Stimulated activated CD8-positive, alpha-beta memory T cell treated with anti-CD3 and anti-CD28 coated beads, Interleukin-15, amount 100 ng/mL, for 48 hours (primary cell): ENCODE measurements at places on chromosomes 4 and X.

DNA sequence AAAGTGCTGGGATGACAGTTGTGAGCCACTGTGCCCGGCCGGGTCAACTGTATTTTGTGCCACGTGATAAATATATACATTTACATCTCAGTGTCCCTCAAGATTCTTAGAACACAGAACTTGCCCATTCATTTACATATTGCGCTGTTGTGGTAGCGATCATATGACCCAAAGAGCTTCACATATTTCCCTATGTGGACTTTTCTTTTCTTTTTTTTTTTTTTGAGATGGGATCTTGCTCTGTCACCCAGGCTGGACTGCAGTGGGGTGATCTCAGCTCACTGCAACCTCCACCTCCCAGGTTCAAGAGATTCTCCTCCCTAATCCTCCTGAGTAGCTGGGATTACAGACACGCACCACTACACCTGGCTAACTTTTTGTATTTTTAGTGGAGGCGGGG, 180.7 kb downstream of the DHRSX start:
- DNase-seq: no peak

DNA sequence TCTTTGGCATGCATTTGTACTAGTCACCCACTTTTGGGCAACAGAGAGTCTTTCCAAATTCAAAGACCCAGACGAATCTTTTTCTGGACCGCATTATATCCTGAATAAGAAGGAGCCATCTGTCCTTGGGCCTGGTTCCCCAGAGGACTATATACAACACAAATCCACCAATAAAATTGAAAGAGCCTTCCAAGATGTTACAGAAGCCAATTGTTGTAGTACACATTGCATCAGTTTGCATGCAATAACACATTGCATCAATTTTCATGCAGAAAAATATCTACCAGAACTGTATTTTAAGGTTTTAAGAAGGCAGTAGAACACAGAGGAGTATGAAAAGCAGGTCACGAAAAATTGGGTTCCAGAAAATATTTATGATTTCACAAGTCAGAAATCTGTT, 203.2 kb downstream of the HTR2C start:
- DNase-seq: no peak

- no peak for DNase-seq
Measured at GRCh38 chr4:82623121-82623683, 61.4 kb upstream of the TMEM150C start.

DNA sequence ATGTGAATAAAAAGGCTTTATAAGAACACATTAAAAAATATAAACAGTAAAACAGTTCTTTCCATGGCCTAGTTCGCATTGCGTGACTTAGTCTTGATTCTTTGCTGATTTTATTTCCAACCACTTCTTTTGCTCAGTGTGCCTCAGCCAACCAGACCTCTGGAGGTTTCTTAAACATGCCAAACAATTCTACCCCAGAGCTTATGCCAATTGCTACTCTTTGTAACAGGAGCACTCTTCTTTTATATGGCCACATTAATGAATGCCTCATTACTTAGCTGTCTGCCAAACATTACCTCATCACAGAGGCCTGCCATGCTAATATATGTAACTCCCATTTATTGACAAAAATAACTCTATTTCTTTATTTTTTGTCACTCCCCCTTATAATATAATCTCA, 202.3 kb downstream of the NDST4 start:
- DNase-seq: no peak

DNA sequence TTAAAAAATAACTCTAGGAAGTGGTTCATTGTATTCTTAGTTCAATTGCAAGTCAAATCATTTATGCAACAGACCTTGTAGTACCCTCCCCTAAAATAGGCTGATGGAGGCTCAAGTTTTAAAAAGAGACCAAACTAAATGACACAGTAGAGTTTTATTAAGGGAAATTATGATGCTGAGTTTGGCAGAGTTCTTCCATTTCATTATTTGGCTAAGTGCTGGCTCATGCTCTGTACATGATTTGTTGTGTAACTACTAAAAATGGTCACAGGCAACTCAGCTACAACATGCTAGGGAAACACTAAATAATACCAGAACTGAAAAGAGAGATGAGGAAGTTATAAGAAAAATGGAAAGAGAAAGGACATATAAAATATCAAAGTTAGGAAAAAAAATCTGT, 96.1 kb upstream of the TFDP3 start:
- DNase-seq: no peak

DNA sequence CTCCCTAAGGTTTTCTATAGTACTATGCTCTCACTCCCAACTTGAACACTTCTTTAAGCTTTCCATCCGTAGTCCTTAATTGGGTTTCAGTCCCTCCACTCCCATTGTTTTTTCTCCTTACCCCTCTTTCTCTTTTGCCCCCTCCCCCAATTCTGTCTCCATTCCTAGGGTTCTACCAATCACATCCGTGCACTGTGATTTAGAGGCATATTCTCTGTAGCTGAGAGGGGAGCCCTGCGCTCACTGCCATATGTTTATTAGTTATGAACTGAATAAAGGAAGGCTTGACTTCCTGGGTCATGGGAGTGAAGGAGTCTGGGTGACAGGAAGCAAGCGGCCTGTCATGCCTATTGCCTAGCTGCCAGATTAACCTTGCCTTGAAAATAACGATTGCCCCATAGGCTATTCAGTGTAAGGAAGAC, 471 bp downstream of the MCTS1 start:
- DNase-seq: no peak

GRCh38 chrX:17580539-17581152, 156.6 kb upstream of the SCML1 start:
- no peak for DNase-seq

GRCh38 chrX:129145840-129146272, 377.4 kb downstream of the SMARCA1 start:
- DNase-seq: no peak

DNA sequence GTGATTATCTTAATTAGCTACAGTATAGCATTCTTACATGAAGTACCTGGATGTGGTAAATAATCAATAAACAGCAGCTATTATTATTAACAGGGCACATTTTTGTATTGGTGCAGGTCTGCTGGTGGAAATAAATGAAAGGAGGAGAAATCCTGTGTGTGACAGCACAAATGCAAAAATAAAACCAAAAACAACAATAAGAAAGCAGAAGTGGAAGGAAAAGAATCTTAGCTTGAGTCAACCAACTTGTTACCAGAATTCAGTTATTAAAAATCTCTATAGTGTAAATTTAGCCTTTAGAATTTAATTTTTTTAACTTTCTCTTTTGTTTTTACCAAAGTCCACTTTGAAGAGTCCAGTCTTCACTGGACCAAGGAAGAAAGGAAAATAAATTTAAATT, 63.1 kb upstream of the LSM6 start:
- no peak for DNase-seq

- DNase-seq: peak; percentile 47
Measured at GRCh38 chr4:173288296-173288695, 45.9 kb downstream of the HMGB2 start.

- no peak for DNase-seq
Measured at GRCh38 chr4:133263104-133263503, 114.0 kb downstream of the PCDH10 start.

DNA sequence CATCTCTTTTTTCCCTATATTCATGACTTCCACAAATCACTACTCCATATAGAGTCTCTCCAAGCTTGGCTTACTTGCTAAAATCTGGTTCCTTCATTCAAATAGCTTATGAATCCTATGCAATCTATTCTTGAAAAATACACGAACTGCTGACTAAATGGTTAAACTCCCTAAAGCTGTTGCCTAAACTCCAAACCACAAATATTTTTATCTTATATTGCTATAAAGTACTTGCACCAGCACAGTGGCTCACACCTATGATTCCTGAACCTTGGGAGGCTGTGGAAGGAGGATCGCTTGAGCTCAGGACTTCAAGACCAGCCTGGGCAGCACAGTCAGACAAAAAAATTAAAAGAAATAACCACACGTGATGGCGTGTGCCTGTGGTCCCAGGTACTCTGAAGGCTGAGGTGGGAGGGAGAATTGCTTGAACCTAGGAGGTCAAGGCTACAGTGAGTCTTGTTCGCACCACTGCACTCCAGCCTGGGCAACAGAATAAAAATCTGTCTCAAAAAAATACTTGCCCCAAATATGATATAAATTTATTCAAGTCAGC, 2.2 kb downstream of the FBXO8 start:
- no peak for DNase-seq

GRCh38 chr4:151231915-151232595, 44.9 kb upstream of the PRSS48 start:
- no peak for DNase-seq

DNA sequence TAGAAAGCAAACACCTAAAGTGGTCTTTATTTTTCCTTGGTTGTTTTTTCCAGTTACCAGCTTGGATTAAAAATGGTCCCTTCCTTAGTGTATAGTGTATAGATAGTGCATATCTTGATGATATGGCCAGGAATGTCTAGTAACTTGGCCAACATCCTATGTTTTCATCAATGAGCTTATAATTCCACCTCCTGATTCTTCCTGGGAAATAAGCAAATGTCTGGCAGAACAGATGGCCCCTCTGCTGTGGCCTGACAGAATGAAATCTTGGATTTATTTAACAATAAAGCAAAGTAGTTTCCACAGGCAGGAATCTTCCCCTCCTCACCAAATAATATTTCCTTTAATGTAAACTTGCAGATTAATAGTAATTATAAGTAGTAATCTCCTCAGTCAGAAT, 6.1 kb downstream of the SCARB2 start:
- no peak for DNase-seq

- no peak for DNase-seq
Measured at GRCh38 chr4:26806331-26806730, 54.3 kb upstream of the STIM2 start.

GRCh38 chrX:38206542-38206941, 14.1 kb downstream of the SRPX start:
- no peak for DNase-seq

GRCh38 chrX:124954402-124954801, 365.3 kb upstream of the TEX13C start:
- no peak for DNase-seq

GRCh38 chrX:154436983-154437752, at the start of gene GDI1:
Gene GDI1 (plus strand): TSS chrX:154437154. CDS start chrX:154437255, 101 bp downstream.
- DNase-seq: no peak

DNA sequence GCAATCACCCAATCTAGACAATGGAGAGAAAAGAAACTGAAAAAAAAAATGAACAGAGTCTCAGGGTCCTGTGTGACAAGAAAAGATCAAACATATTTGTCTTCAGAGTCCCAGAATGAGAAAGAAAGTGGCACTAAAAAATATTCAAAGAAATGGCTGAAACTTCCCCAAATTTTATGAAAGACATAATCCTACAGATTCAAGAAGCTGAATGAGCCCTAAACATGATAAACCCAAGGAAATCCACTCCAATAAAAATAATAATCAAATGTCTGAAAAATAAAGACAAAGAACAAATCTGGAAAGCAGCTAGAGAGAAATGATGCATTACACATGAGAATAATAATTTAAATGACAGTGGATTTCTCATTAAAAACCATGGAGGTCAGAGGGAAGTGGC, 130.3 kb upstream of the CITED1 start:
- DNase-seq: no peak

GRCh38 chr4:119049342-119049741, 86.3 kb upstream of the MYOZ2 start:
- DNase-seq: no peak

- no peak for DNase-seq
Measured at GRCh38 chr4:14816623-14817261, 185.5 kb upstream of the CPEB2 start.

- no peak for DNase-seq
Measured at GRCh38 chrX:148382983-148383382, 117.4 kb upstream of the AFF2 start.

DNA sequence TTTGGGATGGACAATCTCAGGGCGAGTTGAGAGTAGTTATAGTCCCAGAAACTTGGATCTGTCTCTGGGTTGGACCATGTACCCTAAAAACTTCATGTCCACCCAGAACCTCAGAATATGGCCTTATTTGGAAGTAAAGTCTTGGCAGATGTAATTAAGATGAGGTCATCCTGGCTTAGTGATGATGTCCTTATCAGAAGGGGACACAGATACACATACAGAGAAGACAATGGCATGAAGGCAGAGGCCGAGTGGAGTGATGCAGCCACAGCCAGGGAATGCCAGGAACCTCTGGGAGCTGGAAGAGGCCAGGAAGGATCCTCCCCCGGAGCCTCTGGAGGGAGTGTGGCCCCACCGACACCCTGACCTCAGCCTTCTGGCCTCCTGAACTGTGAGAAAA, 61.2 kb upstream of the STX18 start:
- DNase-seq: no peak

DNA sequence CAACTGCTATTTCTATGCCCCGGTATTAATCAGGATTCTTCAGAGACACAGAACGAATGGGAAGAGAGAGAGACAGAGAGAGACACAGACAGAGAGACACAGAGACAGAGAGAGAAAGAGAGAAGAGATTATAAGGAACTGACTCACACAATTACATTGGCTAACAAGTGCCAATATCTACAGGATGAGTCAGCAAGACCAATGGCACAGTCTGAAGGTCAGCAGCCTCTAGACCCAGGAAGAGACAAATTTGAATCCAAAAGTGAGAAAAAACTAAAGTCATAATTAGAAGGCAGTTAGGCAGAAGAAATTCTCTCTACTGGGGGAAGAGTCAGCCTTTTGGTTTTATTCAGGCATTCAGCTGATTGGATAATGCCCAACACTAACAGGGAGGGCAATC, 187.3 kb downstream of the MAB21L2 start:
- DNase-seq: no peak

- DNase-seq: no peak
Measured at GRCh38 chrX:130468395-130468923, 66.7 kb downstream of the RBMX2 start.

- DNase-seq: no peak
Measured at GRCh38 chr4:16995451-16995850, 97.0 kb upstream of the LDB2 start.

- DNase-seq: no peak
Measured at GRCh38 chr4:22339491-22339890, 176.4 kb downstream of the ADGRA3 start.

- DNase-seq: no peak
Measured at GRCh38 chrX:9853307-9853706, 67.1 kb downstream of the SHROOM2 start.

DNA sequence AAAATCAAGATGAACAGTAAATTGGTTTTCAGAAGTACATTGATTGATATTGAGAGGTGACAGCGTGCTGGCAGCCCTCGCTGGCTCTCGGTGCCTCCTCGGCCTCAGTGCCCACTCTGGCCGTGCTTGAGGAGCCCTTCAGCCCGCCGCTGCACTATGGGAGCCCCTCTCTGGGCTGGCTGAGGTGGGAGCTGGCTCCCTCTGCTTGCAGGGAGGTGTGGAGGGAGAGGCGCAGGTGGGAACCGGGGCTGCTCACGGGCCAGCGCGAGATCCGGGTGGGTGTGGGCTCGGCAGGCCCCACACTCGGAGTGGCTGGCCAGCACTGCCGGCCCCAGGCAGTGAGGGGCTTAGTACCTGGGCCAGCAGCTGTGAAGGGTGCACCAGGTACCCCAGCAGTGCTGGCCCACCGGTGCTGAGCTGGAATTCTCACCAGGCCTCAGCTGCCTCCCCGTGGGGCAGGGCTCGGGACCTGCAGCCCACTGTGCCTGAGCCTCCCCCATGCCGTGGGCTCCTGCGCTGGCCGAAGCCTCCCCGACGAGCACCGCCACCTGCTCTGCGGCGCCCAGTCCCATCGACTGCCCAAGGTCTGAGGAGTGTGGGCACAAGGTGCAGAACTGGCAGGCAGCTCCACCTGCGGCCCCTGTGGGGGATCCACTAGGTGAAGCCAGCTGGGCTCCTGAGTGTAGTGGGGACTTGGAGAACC, 25.2 kb downstream of the RAP2C start:
- no peak for DNase-seq
